ENCODE measurements at places on chromosomes 11 and 22. TPM values are rescaled to one million over a fixed set of nuclear protein-coding genes. Genes with fewer than 3 reads are reported as not detected.
A peak's percentile ranks its signal among the peaks of the same experiment; 100 is the strongest.

DNA sequence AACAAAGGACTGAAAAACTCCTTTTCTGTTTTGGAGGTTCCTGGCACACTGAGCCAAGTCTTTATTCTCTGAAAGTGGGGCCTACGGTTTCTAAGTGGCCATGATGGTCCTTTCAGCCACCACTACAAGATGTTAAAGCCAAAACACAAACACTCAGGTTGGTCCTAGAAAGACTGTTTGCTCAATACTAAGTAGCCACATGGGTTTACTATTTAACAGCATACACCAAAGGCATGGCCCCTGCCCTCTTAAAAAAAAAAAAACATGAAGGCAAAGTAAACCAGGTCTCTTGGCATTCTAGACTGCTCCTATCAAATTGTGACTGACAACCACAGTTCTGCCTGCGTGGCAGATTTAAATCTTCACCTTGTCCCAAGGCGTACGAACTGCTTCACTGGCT lies 123.6 kb upstream of the BID start:
- H3K36me3 ChIP-seq: no peaks in the 10 kb centered on the region
- peak overlapping the region; percentile 89 for H3K27ac ChIP-seq
- no peak overlapping the region for H3K4me3 ChIP-seq
- H3K4me1 ChIP-seq: peaks cover 23% of the 10 kb centered on the region
- no peak for DNase-seq

- no peak overlapping the region for H3K4me3 ChIP-seq
Measured at GRCh38 chr11:115580927-115581680, 76.9 kb upstream of the CADM1 start.

DNA sequence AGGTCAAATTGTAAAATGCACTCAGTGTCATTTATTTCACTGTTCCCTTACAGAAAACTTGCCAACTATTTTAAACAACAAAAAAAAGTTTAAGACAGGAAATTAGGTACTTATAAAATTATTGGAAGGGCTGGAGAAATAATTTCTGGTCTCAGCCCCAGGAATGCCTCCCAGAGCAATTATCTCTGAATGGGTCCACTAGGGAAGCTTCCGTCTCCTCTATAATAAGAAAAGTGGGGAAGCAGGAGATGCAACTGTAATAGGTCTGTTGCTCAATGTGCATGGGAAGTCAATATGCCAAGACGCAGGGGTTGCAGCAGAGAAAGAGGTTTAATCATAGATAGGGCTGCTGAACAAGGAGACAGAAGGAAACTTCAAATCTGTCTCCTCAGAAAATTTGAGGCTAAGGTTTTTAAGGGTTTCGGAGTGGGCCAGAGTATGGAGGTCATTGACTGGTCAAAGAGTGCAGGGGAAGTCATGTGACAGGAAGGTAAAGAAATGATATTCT lies 10.9 kb upstream of the RNF141 start:
- H3K4me1 ChIP-seq: no peaks in the 10 kb centered on the region
- H3K27me3 ChIP-seq: no peaks in the 10 kb centered on the region
- no peak for DNase-seq
- H3K27ac ChIP-seq: no peak overlapping the region

- H3K27ac ChIP-seq: peak overlapping the region; percentile 87
- no peak for DNase-seq
- no peaks in the 10 kb centered on the region for H3K27me3 ChIP-seq
- no peak overlapping the region for H3K4me3 ChIP-seq
- no peaks in the 10 kb centered on the region for H3K36me3 ChIP-seq
Measured at GRCh38 chr22:27726331-27726685, 75.2 kb downstream of the MN1 start.

DNA sequence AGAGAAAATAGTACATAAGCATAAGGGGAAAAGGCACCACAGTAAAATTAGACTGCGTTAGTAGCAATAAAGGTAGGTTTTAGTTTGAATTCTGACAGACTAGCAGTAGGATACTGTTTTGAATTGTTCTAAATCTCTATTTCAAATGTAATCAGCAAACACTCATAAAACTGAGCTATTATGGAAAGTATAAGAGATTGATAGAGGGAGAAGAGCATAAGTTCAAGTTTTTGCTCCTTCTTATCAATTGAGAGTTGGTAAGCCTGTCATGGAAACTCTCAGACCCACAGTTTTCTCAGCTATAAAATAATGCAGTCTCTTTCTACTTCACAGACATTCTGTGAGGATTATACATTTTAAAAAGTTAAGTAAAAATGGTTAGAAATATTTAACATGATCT lies 840.2 kb upstream of the CNTN5 start:
- no peaks in the 10 kb centered on the region for H3K36me3 ChIP-seq
- H3K27ac ChIP-seq: no peak overlapping the region
- no peak for DNase-seq
- H3K27me3 ChIP-seq: no peaks in the 10 kb centered on the region

- no peaks in the 10 kb centered on the region for H3K36me3 ChIP-seq
- H3K4me1 ChIP-seq: no peaks in the 10 kb centered on the region
- DNase-seq: no peak
- H3K27me3 ChIP-seq: no peaks in the 10 kb centered on the region
- no peak overlapping the region for H3K4me3 ChIP-seq
Measured at GRCh38 chr11:35235936-35236666, 97.1 kb downstream of the CD44 start.

DNA sequence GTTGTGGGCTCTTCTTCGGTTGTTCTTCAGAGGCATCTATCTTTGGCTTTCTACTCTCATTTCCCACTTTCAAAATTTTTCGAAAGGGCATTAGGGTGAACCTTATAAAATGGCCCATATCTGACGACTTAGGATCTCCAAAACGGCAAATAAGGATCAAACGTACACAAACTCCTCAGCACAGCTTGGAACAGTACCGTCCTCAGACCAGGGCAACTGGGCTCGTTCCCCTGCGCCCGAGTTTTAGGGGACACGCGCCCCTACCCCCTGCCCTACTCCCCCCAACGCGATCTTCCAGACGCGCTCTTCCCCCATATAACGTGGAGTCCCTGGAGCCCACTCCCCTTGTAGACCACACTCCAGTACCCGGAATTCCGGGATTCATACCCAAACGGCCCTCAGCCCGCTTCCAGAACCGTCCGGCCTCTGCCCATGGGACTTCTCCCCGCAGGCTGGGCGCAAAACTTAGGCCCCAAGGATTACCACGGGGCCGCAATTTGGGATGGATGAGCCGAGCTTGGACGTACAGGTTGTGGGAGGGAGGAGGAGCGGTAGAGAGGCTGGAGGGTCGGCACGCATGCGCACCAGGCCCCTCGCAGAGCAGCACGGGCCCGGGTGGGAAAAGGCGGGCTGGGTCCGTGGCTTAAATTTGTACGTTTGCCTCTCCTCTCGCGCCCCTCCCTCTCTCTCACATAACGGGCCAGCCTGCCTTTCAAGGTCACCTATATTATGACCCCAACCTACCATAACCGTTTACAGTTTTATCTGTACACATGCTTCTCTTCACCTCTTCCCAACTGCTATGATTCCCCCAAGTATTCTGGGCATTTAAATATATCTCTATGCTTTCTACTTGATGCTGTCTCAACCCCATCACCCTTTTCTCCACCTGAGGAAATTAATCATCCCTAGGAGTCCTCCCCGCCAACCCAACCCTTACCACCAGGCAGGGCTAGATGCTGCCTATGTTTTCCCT lies 3.4 kb downstream of the CCDC89 start:
- no peaks in the 10 kb centered on the region for H3K4me1 ChIP-seq
- no peak overlapping the region for H3K27ac ChIP-seq
- H3K36me3 ChIP-seq: no peaks in the 10 kb centered on the region
- peaks cover 3% of the 10 kb centered on the region for H3K27me3 ChIP-seq

GRCh38 chr11:35893796-35894475 lies 49.9 kb upstream of the LDLRAD3 start:
- no peaks in the 10 kb centered on the region for H3K36me3 ChIP-seq
- no peak overlapping the region for H3K4me3 ChIP-seq
- peaks cover 12% of the 10 kb centered on the region for H3K4me1 ChIP-seq
- DNase-seq: peak; percentile 65

DNA sequence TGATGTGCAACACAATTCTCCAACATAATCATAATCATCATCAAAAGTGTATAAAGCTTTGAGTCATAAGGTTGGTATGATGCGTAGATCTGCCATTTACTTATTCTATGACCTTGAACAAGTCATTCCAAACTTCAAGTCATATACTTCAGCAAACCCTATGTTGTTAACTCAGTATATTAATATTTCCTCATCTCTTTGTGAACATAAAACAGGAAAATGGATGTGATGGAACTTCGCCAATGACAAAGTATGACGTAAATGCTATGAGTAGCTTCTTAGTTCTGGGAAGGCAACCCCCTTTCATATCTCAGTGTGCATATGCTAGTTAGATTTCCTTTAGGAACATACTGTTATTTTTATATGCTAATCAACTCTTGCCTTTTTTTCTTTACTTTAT lies 102.7 kb upstream of the ANO3 start:
- H3K27ac ChIP-seq: no peak overlapping the region
- H3K36me3 ChIP-seq: no peaks in the 10 kb centered on the region
- no peaks in the 10 kb centered on the region for H3K4me1 ChIP-seq

GRCh38 chr11:122234257-122234656 lies 118.2 kb upstream of the BLID start:
- peaks cover 2% of the 10 kb centered on the region for H3K4me1 ChIP-seq
- H3K36me3 ChIP-seq: no peaks in the 10 kb centered on the region
- H3K27me3 ChIP-seq: no peaks in the 10 kb centered on the region
- DNase-seq: no peak

DNA sequence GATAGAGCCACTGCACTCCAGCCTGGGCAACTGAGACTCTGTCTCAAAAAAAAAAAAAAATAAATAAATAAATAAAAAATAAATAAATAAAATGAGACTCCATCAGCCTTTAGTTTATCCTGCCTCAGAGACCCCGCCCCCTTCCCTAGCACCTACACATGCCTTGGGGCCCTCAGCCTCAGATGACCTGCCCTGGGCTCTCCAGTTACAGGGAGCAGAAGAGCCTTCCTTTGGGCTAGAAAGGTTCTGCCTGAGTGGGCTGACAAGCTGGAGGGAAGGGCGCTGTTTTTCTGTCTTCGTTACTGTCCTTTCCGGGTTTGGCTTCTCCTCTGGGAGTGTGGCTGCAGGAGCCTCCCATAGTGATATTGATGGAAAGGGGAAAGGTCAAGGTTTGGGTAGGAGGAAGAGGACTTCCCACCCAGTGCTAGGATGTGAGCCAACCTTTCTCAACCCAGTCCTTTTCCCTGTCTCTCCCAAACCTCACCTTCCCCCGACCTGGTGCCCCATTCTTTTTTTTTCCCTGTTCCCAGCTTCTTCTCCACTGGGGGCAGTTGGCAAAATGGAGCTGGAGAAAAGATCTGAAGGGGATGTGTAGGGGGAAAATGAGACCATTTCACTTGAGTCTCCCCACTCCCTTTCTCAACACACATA lies 1.5 kb upstream of the SF3B2 start:
- no peaks in the 10 kb centered on the region for H3K36me3 ChIP-seq
- peak overlapping the region; percentile 90 for H3K27ac ChIP-seq
- peaks cover 22% of the 10 kb centered on the region for H3K4me1 ChIP-seq
- no peaks in the 10 kb centered on the region for H3K27me3 ChIP-seq
- DNase-seq: no peak

DNA sequence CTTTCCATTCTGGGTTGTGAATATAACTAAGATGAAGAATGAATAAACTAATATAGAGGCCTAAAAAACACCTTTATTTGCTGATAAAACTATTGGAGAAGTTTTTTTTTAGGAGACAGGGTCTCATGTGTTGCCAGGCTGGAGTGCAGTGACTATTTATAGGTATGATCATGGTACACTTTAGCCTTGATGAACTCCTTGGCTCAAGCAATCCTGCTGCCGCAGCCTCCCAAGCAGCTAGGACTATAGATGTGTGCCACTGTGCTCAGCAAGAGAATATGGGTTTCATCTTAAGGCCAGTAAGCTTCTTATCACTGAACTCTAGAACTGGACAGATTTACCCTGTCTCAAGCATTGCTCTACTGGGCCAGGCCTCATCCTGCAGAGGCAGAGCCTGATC lies 26.6 kb downstream of the CCDC90B start:
- H3K4me3 ChIP-seq: no peak overlapping the region
- DNase-seq: no peak
- no peak overlapping the region for H3K27ac ChIP-seq
- H3K4me1 ChIP-seq: no peaks in the 10 kb centered on the region

GRCh38 chr11:65225279-65226102 lies 36.3 kb upstream of the POLA2 start:
- DNase-seq: peak; percentile 78
- H3K27me3 ChIP-seq: no peaks in the 10 kb centered on the region
- no peak overlapping the region for H3K4me3 ChIP-seq
- H3K36me3 ChIP-seq: no peaks in the 10 kb centered on the region

DNA sequence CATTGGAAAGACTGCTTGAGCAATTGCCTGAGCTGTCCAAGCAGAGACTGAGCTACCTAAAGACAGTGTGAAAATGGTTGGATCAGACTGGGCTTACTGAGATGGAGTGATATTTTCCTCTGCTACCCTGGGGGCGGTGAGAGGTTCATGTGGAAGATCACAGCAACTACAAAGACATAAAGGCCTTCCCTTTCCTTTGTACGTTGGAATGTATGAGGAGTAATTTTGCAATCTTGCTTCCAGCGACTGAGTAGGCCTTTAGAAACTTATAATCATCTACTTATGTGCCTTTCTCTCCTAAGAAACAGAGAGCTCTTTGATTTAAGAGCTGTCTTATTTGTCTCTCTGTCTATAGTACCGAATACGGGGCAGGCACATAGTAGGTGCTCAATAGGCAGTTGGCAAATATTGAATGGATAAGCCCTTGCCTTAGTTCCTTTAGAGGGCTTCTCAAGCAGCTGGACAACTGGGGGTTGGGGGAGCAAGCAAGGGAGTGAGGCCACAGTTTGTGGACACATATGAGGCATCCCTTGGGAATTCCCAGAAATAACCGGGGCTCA lies 2.4 kb upstream of the HEPACAM start:
- H3K4me1 ChIP-seq: no peaks in the 10 kb centered on the region
- no peak overlapping the region for H3K27ac ChIP-seq
- peaks cover 4% of the 10 kb centered on the region for H3K27me3 ChIP-seq
- H3K36me3 ChIP-seq: no peaks in the 10 kb centered on the region
- DNase-seq: no peak

DNA sequence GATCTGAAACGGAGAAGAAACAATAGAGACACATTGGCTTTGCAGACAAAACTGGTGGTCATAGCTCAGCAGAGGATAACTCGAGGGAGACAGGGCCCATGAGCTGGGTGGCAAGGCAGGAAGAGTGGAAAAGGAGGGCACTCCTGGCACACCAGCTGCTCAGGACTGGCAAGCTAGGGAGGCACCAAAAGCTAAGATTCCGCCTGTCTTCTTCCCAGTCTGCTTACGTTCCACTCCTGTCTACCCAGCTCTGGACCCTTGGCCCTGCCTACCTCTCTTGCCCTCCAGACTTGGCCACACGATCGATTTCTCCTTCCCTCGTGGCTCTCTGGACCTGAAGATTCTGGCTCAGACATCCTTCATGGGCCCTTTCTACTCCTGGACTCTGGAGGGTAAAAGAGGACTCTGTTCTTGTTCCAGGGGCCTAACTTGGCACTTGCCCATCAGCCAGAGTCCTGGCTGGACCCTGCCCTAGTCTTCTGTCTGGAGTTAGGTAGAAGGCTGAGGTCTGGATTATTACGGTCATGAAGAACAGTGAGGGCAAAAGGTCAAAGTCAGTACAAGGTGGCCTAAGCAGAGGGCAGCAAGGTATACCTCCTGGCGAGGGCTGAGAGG lies 115.2 kb upstream of the PITPNB start:
- no peaks in the 10 kb centered on the region for H3K36me3 ChIP-seq
- no peaks in the 10 kb centered on the region for H3K27me3 ChIP-seq
- H3K27ac ChIP-seq: peak overlapping the region; percentile 37
- DNase-seq: no peak
- H3K4me1 ChIP-seq: peaks cover 10% of the 10 kb centered on the region
- H3K4me3 ChIP-seq: no peak overlapping the region

- no peaks in the 10 kb centered on the region for H3K27me3 ChIP-seq
- H3K4me1 ChIP-seq: peaks cover 8% of the 10 kb centered on the region
- H3K27ac ChIP-seq: peak overlapping the region; percentile 38
Measured at GRCh38 chr11:88384004-88384668, 46.6 kb upstream of the CTSC start.

The VPREB1 gene
- not detected for total RNA-seq

The GUCY1A2 gene
- total RNA-seq: 8.4 TPM

The CENATAC gene
- 28.2 TPM for total RNA-seq
